Activated CD4-positive, alpha-beta T cell treated with anti-CD3 and anti-CD28 coated beads, Interleukin-2, amount 50 U/mL, for 4 hours (primary cell): ENCODE measurements at places on chromosomes 7 and 10.

GRCh38 chr7:140876519-140877248, 48.0 kb downstream of the BRAF start:
- DNase-seq: no peak

DNA sequence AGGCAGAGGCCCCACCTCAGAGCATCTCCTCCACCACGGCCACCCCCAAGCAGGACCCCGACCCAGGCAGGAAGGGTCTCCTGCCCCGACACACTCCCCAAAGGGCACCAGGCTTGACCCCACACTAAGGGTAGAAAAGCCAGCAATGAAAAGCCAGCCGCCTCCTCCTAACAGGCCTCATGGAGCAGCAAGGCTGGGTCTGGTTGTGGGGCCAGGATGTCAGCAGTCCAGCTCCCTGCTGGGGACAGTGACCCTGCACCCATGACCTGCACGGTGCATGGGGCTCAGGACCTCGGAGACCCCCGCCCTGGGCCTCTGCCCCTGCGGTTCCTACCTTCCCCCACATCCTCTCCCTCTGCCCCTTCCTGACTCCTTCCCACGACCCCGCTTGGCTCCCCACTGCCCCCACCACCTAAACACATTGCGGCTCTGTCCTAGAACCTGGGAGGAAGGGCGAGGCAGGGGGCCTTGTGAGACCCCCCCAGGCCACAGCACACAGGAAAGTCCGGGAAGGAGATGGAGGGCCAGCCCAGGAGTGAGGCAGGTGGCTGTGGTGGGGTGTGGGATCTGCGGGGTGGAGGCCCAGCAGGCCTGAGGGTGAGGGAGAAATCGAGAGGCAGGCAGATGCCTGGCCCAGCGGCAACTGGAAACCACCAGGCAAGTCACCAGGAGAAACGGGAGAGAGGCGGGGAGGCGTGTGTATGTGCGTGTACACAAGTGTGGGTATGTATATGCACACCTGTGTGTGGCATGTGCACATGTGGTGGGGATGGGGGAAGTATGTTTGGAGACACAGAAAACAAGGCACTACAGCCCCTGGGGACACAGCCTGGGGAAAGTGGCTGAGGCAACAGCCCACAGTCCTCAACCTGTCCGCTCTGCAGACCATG, 229.9 kb downstream of the MAD1L1 start:
- DNase-seq: no peak

GRCh38 chr10:99551616-99552015, 18.9 kb downstream of the NKX2-3 start:
- no peak for DNase-seq

- DNase-seq: no peak
Measured at GRCh38 chr7:151095123-151095797, 9.0 kb downstream of the AGAP3 start.

GRCh38 chr10:46290101-46290886, 3.5 kb downstream of the ANTXRL start:
- no peak for DNase-seq

GRCh38 chr7:13050703-13051102, 363.3 kb downstream of the ARL4A start:
- no peak for DNase-seq

DNA sequence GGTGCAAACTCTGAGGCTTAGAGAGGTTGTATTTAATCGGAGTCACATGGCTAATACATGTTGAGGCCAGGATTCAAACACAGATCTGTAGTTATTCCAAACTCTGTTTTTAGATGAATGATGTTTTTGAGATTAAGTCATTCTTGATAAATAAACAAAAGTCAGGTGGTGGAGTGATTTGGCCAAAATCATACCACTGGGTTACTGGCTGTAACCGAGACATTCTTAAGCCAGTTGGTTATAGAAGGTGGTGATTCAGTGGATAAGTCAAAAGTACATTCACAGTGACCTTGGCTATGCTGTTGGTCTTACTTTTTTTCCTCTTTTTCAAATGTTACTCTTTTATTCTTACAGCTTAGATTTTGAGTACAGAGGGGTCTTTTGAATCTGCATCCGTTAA, 361.4 kb downstream of the KIF20B start:
- no peak for DNase-seq

DNA sequence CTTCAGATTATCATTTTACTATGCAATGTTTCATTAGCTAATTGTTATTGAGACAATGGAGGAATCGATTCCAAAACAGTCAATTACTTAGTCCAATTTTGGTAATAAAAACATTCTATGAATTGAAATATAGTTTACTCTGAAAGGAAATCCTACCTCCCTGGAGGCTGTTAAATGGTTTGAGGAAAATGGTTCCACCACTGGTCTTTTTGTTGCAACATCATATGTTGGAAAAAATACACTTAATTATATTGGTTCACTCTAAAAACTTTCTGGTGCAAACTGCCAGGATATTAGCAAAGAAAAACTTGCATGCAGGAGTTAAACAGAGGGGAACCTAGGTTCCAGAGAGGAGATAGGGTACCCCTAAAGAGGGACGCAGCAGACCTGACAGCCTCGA, 267.3 kb upstream of the LYZL1 start:
- no peak for DNase-seq

DNA sequence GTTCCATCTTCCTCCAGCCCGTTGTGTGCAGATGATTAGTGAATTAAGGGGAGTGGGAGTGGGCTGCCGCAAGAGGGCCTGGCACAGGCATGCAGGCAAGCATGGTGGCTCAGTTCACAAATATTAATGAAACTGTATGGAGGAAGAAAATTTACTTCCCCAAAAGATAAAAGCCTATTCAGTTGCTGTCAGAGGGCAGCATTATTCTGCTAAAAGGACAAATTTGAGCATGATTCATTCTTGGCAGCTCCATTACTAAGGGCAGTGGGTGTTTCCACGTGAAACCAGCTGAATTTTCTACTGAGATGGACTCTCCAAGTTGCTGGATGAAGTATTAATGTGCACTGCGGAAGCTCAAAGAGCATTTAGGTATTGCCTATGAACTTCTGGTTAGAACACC, 90.9 kb upstream of the WDR11 start:
- DNase-seq: no peak

DNA sequence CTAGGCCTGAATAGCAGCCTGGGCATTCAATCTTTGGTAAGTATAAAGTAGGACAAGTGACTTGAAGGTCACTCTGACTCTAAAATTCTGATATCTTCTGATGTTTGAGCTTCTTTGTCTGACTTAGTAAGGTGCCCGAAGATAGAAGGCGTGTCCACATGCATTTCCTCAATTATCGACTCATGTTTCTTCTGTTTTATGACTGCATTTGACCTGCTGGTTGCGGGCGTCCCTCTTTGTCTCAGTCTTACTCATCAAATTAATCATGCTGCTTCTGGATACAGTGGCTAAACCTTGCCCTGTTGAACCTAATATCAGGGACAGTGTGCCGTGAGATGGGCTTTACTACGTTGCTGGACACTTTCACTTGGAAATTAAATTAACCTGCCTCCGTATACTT, 534.1 kb downstream of the SDK1 start:
- DNase-seq: no peak

GRCh38 chr10:3801558-3802192, 16.7 kb upstream of the KLF6 start:
- DNase-seq: no peak

- DNase-seq: no peak
Measured at GRCh38 chr10:91711885-91712680, 79.2 kb upstream of the PPP1R3C start.

DNA sequence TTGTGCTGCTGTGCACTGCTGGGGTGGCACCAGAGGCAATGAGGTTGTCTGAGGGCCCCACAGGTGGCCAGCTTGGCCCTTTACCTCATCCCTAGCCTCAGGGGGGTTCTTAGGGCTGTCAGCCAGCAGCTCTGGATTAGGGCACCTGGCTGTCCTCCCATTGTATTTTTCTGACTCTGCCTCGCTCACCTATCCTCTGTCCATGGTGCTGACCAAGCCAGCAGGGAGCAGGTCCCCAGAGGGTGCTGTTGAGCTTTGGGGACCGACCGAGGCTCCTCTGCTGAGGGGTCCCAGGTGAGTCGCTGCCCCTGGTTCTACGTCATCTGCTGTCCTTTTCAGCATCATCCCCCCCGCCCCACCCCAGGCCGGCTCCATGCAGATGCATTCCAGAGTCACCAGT, 32.1 kb upstream of the ZNF735 start:
- DNase-seq: no peak

- DNase-seq: no peak
Measured at GRCh38 chr7:133853706-133854276, 273.3 kb upstream of the LRGUK start.

DNA sequence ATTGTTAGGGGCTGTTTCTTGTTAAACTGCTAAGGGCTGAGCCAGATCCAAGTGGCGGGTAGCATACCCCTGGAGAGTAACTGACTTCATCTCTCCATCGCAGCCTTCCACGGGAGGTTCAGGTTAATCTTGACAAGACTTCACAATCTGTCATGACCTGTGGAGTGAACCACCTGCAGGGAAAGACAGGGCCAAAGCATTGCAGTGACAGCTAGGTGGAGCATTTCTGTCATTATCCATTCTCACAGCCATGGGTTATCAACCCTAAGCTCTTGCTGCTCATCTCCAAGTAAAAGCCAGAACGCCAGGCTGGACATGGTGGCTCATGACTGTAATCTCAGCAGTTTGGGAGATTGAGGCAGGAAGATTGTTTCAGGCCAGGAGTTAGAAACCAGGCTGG, 17.2 kb downstream of the ABCC2 start:
- DNase-seq: no peak

DNA sequence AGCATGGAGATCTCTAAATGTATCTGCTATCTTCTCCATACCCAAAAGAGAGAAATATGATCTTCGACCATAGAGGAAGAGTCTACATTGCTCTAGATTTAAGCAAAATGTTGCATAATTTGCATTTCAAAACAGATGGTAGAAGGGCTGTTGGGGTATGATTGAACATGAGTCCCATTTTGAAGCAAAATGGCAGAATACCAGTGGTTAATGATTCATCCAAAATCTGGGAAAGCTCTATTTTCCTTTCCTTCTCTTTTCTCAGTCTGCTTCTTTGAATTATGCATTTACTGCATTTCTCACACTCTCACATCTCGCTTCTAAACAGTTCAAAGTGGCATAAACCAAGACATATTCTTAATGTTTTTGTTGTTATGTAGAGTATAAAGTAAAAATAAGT, 178.5 kb downstream of the MACC1 start:
- DNase-seq: no peak

- DNase-seq: no peak
Measured at GRCh38 chr10:132987671-132988571, 45.6 kb upstream of the CFAP46 start.

DNA sequence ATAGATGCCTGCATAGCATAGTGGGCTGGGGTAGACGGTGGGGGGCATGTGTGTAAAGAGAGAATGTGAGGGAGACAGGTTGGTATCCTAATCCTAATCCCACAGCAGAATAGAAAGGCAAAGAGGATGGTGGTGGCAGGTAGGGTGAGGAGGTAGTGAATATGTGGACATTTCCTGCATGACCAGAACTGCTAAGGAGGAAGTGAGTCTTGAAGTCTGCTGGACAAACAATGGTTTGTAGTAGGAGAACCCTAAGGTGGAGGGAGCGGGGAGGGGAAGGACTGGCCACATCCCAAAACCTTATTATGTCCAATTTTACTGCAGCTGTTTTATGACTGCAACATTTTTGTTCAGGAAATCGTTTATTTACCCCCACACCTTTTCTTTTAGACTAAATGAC, 279.7 kb downstream of the AUTS2 start:
- DNase-seq: no peak

GRCh38 chr10:21052709-21053104, 155.6 kb upstream of the NEBL start:
- DNase-seq: no peak

- no peak for DNase-seq
Measured at GRCh38 chr7:47407821-47408674, 173.9 kb downstream of the TNS3 start.

DNA sequence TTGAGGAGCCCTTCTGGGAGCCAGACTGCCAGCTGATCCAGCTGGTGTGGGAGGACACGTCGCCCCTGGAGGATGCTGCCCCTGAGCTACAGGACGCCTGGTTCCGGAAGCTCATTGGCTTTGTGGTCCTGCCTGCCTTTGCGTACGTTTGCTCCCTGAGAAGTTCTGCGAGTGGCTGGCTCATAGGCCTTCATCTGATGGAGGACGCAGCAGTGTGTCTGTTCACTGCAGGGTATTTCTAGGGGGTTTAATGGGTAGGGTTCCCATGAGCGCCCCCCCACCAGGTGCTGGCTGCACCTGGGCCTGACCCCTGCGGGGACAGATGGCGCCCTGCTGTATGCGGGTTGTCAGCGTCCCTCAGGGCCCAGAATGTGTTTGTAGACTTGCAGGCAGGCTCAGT, 5.0 kb downstream of the PAOX start:
- no peak for DNase-seq

DNA sequence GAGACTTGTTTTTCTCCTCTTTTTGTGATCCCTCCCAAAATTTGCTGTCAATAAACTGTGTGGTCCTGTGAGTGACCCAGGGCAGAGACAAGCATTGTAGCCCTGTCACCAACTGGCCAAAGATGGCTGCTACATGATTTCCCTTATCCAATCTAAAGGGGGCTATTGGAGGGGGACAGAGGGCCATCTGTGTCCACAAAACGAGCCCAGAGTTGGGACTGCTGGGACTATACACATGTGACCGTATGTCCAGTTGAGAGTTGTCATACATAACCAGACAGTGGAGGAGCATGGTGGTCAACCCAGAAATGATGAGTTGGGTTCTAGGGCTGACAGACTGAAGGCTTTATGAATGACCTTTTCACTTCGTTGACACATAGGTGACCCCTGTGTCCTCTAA, 55.3 kb upstream of the SDK1 start:
- no peak for DNase-seq

DNA sequence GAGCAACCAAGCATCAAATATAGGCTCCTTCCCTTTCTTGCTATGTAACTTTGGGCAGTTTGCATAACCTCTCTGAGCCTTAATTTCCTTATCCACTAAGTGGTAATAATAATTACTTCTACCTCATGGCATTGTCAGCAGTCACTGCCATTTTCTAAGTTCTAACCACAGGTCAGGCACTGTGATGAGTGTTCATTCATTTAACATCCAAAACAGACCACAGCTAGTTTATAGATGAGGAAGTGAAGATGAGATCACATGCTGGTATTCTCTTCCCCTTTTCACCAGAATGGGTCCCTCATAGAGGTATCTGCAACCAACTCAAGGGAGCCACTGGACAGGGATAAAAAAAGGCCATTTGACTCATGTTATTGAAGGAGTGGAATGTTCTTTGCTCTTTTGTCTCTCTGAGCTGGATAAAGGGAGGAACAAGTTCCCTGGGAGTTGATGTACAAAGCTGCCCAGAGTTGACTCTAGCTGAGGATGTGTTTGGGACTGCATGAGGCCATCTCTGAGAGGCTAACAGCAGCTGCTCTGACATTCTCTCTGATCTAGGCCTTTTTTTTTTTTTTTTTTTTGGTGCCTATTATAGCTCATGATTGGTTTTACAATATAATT, 65.0 kb downstream of the DNAJC12 start:
- DNase-seq: no peak

GRCh38 chr10:72315611-72316385, 38.9 kb downstream of the DNAJB12 start:
- DNase-seq: no peak

DNA sequence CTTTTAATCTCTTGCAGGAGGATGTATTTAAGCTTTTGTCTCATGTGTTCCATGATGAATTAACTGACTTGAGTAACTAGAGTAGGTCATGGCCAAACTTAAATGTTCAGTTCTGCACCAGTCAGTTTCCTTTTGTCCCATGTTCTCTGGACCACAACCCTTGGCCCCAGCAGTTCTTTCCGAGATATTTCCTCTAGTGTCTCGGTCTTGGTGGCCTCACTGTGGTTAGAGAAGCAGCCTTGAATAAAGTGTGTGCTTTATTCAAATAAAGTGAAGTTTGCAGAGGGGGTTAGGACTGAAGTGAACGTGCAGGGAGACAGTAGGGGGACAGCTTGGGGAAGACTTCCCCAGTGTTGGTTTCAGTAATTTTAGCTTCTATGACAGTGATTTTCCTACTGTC, 9.3 kb downstream of the ZNF212 start:
- DNase-seq: no peak
